Stimulated activated naive CD4-positive, alpha-beta T cell treated with Interleukin-2 at 50 U/mL for 16 hours (primary cell): ENCODE measurements at places on chromosomes 7 and 10.

GRCh38 chr7:17304926-17305325 is 6.5 kb downstream of the AHR start:
- DNase-seq = no peak

GRCh38 chr10:113252650-113253618 is 299.9 kb upstream of the HABP2 start:
- no peak for DNase-seq

DNA sequence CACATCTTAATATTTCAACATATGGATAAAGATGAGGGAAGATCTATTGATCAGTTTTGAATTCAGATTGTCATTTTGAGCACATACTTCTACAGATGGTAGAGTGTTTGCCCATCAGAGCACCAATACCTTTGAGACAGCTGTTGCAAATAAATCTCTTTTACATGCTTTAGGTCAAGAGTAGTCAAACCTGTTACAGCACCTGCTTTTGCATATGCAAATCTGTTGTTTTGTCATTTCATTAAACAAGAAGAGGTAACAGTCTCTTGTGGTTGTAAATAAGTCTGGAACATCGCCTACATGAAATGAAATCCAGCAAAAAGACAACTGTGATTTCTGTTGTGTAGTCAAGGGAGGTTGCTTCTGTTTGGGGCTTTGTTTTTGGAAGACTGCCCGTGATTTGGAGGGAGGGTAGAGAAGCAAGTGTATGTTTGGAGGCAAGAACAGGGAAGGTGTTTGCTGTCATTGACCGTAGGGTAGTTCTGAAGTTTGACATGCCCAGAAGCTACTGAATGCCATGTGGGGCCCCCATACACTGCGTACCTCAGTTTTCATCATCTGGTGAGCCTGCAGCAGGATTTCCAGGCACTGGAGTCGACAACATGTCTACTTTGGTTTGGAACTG is 233.6 kb upstream of the PPP1R3A start:
- DNase-seq = no peak

DNA sequence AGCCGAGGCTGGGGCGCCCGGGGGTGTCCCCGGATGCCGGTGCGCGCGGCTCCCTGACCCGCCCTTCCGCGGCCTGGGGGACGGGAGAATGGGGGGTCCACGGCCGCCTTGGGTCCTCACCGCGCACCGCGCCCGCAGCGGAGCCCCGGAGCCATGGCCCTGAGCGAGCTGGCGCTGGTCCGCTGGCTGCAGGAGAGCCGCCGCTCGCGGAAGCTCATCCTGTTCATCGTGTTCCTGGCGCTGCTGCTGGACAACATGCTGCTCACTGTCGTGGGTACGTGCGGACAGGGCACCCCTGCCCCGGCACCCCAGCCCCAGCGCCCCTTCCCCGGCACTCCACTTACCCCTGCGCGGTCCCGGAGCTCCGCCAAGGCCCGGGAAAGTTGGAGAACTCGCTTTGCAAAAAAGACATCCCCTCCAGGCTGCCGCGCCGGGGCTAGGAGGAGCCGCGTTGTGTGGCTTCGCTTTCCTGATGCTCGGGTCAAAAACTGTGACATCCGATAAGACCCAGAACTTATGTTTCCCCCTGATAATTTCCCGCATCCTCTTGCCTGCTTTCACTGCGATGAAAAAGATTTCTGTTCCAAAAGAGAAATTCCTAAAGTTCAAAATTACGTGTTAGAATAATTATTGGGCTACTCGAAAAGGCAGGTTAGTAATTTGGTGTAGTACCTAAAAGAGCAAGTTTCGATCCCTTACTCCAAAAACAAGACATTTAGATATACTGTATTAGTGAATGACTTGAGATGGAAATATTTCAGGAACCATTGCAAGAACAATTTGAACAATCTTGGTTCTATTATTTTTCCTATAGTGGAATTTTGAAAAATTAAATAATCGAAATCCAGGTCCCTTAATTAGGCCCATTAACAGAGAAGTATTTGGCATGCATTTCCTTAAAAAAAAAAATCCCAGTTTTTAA is 888 bp downstream of the SLC18A2 start:
- no peak for DNase-seq

DNA sequence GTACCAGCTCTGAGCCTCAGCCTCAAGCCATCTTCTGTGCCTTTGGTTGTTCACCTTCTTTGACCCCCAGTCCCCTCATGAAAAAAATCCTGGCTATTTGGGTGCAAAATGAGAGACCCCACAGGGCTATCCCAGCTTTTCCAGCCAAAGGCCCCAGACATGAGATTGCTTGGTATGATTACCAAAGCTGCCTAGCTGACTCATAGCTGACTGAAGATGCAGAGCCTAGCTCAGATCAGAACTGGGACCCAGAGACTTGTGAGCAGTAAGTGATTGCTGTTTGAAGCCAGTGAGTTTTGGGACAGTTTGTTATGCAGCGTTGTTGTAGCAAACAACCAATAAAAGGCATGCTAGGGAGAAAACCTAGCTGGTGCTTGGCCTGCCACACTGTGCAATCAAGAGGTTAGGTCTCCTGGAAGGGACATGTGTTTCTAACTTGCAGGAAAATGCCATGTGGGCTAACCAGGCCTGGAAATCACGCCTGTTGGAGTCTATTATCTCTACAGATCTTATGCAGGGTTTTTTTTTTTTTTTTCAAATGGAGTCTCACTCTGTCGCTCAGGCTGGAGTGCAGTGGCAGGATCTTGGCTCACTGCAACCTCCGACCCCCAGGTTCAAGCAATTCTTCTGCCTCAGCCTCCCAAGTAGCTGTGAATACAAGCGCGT is 48.0 kb upstream of the DAGLB start:
- no peak for DNase-seq
